ENCODE measurements at places on chromosomes 6 and 20. TPM values are rescaled to one million over a fixed set of nuclear protein-coding genes. Genes with fewer than 3 reads are reported as not detected.

LTV1 gene
- total RNA-seq: 18.8 TPM

ATP6V1G2 gene
- 3.5 TPM for total RNA-seq

PIM1 gene
- total RNA-seq: 93.6 TPM

- no peak for DNase-seq
Observed at GRCh38 chr6:77034161-77034560, 429.1 kb downstream of the HTR1B start.

DNA sequence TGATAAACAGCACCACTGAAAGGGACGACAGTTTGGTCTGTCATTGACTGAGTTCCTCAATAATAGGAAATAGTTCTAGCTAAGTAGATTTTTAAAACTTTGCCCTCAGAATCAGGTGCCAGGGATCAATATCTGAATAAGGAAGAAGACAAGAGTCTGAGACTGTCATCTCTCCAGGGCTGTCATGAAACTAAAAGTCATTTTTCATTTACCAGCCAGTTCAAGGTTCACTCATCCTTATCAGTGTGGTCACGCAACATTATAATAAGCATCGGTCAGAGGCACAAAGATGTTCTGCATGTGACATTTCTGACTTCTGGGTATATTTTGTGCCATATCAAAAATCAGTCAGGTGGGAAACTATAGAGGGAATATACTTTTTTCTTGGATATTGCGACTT, 52.5 kb upstream of the E2F3 start:
- no peak for DNase-seq

GRCh38 chr6:20186981-20187380, 25.3 kb downstream of the MBOAT1 start:
- no peak for DNase-seq

DNA sequence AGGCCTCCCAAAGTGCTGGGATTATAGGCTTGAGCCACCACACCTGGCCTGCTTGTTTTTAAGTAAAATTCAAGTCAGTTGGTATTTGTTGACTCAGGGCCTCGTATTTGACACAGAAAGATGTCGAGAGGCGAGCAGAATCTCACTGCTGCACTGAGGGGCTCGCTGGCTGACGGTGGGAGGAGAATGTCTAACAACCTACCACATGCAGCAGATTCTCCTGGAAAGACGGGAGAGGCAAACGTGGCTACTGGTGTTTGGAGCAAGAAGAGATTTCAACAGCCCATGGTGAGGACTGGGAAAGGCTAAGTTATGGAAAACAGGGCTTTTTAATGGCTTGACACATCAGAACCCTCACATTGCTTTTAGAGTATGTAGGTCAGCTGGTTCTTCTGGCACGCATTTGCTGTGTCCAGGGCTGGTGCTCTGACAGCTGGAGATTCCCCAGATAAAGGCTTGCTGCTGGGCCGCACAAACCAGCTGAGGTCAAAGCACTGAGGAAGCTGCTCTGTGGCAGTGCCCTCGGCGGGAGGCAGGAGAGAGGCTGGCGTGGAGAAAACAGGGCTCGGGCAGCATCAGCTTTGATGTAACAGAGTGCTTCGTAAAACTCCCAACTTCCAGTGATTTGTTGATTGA, 84.2 kb upstream of the FRMD1 start:
- peak; percentile 58 for DNase-seq

DNA sequence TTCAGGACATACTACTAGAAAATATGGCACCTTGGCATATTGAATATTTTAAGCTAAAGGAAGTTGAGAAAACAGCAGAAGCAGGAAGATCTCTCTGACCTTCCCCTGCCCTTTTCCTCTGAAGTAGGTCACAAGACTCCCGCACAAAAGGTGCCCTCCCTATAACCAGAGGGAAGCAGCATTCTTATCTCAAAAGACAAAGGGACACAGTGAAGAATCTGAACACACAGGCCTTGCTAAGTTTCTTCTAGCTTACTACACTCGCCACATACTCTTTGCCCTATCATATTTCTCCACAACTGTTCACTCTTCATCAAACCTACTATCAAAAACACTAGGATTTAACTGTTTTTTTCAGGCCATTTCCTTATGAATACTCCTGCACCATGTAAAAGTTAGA, 151.2 kb downstream of the ELOVL4 start:
- DNase-seq: no peak

- DNase-seq: no peak
Observed at GRCh38 chr6:160363016-160363996, 15.1 kb downstream of the SLC22A3 start.

- DNase-seq: no peak
Observed at GRCh38 chr20:50815162-50815989, 20.5 kb downstream of the BCAS4 start.

DNA sequence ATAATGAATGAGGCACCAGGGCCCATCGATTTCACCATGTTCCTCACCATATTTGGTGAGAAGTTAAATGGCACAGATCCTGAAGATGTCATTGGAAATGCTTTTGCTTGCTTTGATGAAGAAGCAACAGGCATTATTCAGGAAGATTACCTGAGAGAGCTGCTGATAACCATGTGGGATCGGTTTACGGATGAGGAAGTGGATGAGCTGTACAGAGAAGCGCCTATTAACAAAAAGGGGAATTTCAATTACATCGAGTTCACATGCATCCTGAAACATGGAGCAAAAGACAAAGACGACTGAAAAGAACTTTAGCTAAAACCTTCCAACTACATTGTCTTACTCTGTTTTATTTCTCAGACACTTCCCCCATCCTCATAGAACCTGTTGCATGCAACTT, 21.6 kb upstream of the ZBTB22 start:
- DNase-seq: no peak

DNA sequence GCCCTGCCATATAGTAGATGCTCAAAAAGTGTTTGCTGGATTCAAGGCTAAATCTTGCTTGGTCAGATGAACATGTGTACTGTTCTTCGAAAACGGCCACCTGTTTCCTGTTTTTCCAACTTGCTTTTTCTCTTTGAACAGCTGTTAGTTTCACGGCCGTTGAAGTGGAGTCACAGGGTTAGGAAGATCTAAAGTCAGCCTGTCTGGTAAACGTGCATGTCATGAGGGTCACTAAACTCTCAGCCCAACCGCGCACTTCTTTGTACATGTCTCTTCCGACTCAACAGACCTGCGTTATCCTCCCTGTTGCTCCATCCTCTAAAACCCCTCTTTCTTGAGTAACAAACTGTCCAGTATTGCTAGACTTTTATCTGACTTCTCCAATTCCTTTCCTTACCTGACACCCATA, 93.2 kb upstream of the MAN1A1 start:
- DNase-seq: no peak
